ENCODE measurements at places on chromosomes 5 and 9. TPM values are rescaled to one million over a fixed set of nuclear protein-coding genes. Genes with fewer than 3 reads are reported as not detected.

RGS7BP gene
- not detected for total RNA-seq

ADAMTS16 gene
- 0.07 TPM for total RNA-seq

PCDHGC4 gene
- total RNA-seq = not detected

DNA sequence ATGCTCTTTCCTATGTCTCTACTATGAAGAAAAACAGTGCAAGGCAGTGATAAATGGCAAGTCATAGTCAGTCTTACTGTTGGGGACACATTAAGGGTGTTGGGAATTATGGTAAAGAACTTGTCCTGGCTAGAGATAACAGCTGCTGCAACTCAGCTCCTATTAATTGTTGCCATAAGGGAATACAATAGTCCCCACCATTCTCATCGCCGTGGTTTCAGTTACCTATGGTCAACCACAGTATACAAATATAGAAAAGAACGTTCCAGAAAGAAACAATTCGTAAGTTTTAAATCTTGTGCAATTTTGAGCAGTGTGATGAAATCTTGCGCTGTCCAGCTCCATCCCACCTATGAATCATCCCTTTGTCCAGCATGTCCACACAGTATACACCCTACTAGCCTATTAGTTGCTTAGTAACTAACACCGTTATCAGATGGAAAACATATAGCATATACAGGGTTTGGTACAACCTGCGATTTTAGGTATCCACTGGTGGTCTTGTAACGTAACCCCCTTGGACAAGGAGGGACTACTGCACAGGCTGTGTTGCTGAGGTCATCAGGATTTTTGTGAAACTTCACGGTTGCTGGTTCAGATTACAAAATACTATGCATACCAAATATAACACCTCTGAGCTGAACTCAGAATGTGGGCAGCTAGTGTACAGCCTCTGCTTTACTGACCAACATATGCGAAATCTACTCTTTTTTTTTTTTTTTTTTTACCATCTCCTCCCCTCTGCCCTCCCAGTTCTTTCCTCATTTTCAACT lies 53.5 kb downstream of the ZFR start:
- no peak for DNase-seq
- no peaks in the 10 kb centered on the region for H3K4me1 ChIP-seq
- no peaks in the 10 kb centered on the region for H3K27me3 ChIP-seq

GRCh38 chr5:144307736-144308135 lies 137.1 kb downstream of the KCTD16 start:
- H3K4me3 ChIP-seq = no peak overlapping the region
- no peaks in the 10 kb centered on the region for H3K36me3 ChIP-seq
- DNase-seq = no peak
- H3K27ac ChIP-seq = no peak overlapping the region

DNA sequence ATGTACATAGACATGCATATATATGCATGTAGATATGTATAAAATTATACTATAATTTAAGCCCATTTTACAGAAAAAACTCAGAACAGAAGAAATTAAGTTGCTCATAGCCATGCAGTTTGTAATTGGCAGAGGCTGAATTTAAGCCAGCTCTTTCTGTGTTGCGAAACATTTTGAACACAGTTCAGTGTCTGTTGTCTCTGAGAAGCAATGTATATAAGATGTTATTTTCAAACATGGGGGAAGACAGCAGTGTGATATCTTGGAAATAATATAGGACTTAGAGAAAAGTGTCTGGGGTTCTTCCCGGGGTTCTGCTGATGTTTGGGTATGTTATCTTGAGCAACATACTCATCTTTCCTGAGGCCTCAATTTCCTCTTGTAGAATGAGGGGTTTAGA lies 37.6 kb downstream of the SVEP1 start:
- no peak for DNase-seq
- no peak overlapping the region for H3K4me3 ChIP-seq
- H3K4me1 ChIP-seq = no peaks in the 10 kb centered on the region
- no peak overlapping the region for H3K27ac ChIP-seq
- H3K27me3 ChIP-seq = no peaks in the 10 kb centered on the region

DNA sequence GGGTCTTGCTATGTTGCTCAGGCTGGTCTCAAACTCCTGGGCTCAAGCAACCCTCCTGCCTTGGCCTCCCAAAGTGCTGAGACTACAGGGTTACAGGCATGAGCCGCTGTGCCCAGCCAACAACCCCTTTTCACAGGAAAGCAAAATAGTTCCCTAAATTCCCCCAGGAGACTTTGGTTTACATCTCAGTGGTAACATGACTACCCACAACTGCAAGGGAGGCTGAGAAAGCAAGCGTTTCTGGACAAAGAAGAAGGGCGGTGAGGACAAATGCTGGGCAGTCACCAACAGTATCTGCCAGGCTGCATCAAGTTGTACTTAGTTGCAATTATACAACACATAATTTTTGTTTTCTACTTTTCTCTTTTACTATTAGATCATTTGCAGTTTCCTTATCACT lies 7.4 kb upstream of the ADGRD2 start:
- H3K27ac ChIP-seq = no peak overlapping the region
- peaks cover 11% of the 10 kb centered on the region for H3K27me3 ChIP-seq
- no peaks in the 10 kb centered on the region for H3K4me1 ChIP-seq
- no peak overlapping the region for H3K4me3 ChIP-seq
- H3K36me3 ChIP-seq = no peaks in the 10 kb centered on the region

- H3K36me3 ChIP-seq = peaks cover 54% of the 10 kb centered on the region
- DNase-seq = peak; percentile 89
- peak overlapping the region; percentile 50 for H3K27ac ChIP-seq
- H3K27me3 ChIP-seq = no peaks in the 10 kb centered on the region
- peak overlapping the region; percentile 10 for H3K4me3 ChIP-seq
Observed at GRCh38 chr9:128254362-128254761, 21.4 kb downstream of the GOLGA2 start.

GRCh38 chr5:91188755-91189154 lies 194.4 kb downstream of the ARRDC3 start:
- DNase-seq = no peak
- H3K4me3 ChIP-seq = no peak overlapping the region
- no peaks in the 10 kb centered on the region for H3K27me3 ChIP-seq
- H3K27ac ChIP-seq = no peak overlapping the region

All from K562 (cell line).